ENCODE measurements at places on chromosomes 16 and 17.
A peak's percentile ranks its signal among the peaks of the same experiment; 100 is the strongest.

- DNase-seq, result no peak
Observed at GRCh38 chr17:68579194-68579927, 21.8 kb downstream of the FAM20A start.

DNA sequence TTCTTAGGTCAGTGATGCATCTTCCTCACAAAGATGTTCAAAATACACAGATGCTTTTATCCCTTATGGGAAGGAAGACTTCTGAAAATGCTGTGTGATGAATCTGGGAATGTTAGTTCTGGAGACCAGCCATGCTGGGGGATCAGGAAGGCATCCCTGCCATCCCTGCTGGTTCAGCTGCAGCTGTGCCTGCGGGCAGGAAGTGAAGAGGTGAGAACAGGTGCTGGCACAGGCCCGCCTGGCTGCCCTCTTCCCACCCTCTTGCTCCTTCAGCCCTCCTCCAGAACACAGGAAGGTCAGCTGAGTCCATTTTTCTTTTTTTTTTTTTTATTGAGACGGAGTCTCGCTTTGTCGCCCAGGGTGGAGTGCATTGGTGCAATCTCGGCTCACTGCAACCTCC lies 15.2 kb downstream of the RAB11FIP3 start:
- DNase-seq, result no peak

GRCh38 chr17:43428524-43428923 lies 29.7 kb downstream of the ARL4D start:
- DNase-seq, result no peak

- no peak for DNase-seq
Observed at GRCh38 chr16:75627851-75628250, 4.8 kb upstream of the ADAT1 start.

GRCh38 chr17:29640413-29640812 lies 17.7 kb upstream of the CORO6 start:
- no peak for DNase-seq

DNA sequence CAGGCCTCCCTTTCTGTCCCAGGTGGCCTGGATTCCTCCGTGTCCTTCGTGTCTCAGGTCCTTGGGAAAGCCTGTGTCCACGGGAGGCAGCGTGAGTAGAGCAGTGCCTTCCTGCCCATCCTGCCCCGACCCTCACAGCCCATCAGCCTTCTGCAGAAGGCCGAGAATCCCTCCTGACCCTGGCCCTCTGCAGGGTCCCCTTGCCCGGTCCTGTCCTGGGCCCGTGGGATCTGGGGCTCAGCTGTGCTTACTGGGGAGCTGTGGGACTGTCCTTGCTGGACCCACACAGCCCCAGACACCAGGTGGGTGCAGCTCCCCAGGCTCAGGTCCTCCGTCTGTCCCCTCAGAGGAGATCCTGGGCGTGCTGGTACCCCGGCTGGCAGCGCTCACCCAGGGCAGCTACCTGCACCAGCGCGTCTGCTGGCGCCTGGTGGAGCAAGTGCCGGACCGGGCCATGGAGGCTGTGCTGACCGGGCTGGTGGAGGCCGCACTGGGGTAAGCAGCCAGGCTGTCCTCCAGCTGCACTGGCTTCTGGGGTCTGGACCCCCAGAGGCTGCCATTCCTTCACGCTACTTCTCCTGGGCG lies 3.9 kb downstream of the TELO2 start:
- DNase-seq, result no peak

- DNase-seq, result no peak
Observed at GRCh38 chr16:64278196-64278595, 843.7 kb downstream of the CDH11 start.

DNA sequence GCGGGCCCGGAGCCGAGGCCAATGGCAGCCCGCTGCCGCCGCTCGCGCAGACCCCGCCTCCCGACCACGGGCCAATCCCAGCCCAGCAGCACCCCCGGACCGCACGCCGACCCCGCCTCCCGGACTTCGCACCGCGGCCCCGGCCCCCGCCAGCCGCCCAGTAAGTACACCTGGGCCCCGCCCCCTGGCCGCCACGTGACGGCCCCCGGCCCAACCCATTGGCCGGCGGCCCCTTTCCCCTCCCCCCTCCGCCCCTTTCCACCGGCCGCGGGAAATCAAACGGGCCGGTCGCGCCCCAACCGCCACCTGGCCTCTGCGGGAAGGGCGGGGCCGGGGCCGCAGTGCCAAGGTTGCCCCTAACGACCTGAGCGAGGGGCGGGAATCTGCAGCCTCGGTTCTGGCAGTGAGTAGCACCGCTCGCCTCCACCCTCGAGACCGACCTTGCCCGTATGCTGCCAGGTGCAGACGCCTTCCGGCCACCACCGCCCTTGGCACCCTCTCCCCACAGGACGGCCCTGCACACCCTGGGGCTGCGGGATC lies at the start of gene YBX2:
TSS of gene YBX2 (minus strand) at position 26 of the 540 bp plus-strand sequence. CDS start 139 bp downstream, outside the sequence.
- peak; percentile 85 for DNase-seq

DNA sequence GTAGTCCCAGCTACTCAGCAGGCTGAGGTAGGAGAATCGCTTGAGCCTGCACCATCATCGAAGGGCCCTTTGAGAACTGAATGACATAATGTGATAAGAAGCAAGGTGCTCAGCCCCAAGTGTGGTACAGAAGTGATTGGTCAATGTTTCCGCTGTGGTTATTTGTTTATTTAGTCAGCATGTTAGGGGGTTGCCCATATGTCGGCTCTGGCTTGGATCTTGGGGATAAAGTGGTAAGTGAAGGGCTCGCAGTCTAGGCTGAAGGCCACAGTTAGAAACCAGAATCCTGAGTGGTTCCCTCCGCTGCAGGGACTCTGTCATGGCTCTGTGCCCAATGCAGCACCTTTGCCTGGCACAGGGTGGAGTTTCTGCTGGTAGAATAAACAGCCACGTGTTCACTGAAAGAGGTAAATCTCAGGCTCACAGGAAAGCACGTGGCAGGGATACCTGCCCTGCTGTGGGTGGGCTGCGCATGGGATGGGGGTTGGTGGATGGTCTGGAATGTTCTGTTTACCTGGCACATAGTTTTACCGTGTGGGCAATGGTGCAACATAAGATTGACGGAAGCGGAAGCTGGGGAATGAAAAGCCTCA lies 35.4 kb downstream of the SYT17 start:
- no peak for DNase-seq

DNA sequence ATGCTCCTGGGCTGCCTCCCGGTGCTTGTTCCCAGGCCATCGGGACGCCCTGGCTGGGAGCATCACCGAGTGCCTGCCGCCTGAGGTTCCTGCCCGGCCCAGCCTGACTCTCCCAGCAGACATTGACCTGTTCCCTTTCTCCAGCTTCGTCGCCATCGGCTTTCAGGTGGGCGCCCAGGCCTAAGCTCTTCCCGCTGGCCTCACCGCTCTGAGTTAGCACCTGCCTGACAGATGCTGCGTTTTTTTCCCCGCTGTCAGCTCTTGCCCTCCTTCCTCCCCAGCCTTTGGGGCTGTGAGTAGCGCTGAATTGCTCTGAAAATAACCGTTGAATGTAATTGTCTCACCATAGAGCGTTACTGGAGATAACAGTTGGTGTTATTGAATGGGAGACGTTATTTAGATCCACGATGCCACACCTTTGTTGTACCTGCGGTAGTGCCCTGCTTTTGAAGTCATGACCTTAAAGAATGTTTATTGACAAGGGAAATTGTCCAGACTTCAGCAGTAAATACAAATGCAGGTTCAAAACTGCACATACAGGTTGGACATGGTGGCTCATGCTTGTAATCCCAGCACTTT lies 21.3 kb upstream of the SMIM5 start:
- DNase-seq, result no peak

DNA sequence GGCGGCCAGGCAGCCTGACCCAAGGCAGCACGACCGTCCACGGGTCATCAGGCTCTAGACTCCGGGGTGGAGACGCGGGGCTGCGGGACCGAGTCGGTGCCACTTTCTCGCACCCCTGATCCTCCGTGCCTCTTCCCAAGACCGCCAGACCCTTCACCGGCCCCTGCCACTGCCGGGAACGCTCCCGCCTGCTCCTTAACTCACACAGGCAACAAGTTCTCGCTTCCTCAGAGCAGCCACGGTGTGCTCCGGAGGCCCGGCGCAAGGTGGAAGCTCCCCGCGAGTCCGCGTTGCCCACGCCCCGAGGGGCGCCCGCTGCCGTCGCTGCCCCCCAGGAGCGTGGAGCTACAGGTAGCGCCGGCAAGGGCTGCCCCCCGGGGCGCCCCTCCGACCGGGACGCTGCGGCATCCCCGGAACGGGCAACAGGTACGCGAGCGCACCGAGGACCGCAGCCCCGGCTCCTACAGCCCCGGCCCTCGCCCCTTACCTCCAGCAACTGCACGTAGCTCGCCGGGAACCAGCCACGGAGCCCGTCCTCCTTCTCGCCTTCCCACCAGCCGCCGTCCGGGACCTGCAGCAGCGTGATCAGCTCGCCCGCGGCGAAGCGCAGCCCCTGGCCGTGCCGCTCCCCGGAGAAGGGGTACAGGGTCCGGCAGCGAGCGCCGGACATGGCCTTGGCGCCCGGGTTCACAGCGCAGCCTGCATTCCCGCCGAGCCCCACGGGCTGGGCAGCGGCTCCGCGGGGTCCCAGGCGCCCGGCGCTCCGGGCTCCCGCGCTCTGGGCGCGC lies 491 bp downstream of the GAS7 start:
- peak; percentile 59 for DNase-seq

GRCh38 chr16:84357191-84357651 lies 11.1 kb upstream of the ATP2C2 start:
- no peak for DNase-seq

- DNase-seq, result no peak
Observed at GRCh38 chr17:74785981-74786360, 9.8 kb upstream of the NAT9 start.

DNA sequence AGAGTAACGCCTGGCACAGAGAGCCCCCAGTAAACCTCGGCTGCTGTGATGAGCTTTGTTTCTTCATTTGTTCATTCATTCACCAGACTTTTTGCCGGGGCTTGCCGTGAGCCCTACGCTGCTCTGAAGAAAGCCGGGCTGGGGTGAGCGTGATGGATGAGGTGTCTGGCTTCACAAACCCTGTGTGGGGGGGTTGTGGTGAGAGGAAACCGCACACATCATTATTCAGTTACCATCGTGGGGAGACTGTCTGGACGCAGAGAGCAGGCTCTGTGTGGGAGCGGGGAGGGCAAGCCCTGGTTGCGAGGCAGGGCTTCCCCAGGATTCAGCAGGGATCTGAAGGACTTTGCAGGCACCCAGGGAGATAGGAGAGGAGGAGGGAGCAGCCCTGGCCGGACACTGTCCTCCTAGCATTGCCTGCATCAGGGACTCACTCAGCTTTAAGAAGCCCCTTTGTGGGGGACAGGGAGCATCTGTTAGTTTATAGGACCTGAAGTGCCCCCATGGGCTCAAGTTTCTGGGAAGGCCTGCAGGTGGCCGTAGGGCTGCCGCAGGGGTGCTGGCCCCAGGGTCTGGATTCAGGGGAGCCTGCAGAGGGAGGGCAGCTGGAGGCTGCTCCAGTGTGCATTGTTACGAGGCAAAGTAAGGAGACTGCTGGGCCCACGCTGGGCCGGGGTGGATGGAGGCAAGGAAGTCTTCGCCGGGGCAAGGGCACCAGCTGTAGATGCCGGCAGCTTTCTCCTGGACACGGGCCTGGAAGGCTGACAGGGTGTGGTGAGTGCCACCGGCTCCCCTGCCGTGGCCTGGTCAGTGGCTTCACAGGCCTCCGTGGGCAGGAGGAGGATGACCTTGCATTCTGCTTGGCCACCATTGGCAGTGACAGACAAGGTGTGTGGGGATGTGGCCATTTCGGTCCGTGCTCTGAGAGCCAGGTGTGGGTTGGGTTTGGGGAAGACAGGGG lies 334.5 kb downstream of the SEC14L1 start:
- DNase-seq, result peak; percentile 61

GRCh38 chr17:41537614-41537954 lies 9.5 kb upstream of the KRT19 start:
- no peak for DNase-seq

Measured in ELF-1 (cell line).